Gastroesophageal sphincter (tissue), 4 donors: ENCODE measurements at places on chromosomes 1 and 21. TPM values are rescaled to one million over a fixed set of nuclear protein-coding genes. Genes with fewer than 3 reads are reported as not detected.

Gene SYF2
- total RNA-seq = 95.9 TPM

Gene FMO2
- 34.6 TPM for total RNA-seq

Gene B3GALT5
- 0.47 TPM for total RNA-seq

Gene SLC1A7
- 1.6 TPM for total RNA-seq

Gene FMO4
- 2.7 TPM for total RNA-seq

Gene MAP1LC3C
- 32.6 TPM for total RNA-seq

- ATAC-seq = no peak
Measured at GRCh38 chr1:203509135-203509534, 15.2 kb downstream of the OPTC start.

DNA sequence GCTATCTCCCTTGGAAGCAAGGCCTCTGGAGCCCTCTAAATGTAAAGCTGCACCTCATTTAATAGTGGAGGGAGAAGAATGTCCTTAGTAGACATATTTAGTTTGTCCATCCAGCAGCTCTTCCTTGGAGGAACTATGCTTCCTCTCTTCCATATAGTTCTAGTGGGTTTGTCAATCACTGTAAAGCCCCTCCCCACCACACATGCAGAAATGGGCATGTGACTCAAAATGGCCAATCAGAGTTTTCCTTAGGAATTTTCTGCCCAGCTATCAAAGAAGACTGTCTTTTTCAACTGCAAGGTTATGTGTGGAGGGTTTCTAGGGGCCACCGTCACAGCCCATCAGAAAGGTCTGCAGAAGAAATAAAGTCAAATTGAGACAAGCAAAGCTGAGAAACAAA is 175.5 kb downstream of the MIS18A start:
- no peak for ATAC-seq

DNA sequence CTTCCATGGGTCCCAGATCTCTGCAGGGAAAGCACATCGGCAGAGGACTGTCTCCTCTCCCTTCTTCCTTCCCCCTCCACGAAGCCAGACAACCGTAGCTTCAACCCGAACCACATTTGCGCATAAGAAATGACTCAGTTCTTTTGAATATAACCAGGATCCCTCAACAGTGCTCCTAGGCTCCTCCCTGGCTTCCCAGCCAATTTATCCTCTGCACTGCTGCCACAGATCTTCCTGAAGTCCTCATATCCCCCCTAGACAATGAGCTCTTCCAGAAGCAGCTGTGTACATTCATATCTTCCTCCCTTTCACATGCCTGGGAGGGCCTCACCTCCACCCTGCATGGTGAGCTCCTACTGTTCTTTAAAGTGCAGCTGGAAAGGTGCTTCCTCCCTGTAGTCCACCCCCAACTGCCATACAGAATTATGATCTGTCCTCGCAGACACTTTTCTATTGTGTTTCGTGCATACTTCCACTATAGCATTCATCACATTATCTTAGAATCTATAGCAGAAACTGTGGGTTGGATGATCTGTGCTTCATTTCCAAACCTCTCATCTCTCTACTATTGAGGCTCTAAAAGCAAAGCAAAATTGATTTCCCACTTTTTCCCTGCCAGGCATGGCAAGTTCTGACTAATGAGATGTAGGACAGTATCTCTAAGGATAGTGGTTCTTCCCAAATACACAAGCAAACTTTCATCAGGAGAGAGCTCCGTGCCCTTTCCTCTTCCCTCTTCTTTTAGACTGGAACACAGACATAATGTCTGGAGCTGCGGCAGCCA is 179.3 kb upstream of the HMGB4 start:
- no peak for ATAC-seq

DNA sequence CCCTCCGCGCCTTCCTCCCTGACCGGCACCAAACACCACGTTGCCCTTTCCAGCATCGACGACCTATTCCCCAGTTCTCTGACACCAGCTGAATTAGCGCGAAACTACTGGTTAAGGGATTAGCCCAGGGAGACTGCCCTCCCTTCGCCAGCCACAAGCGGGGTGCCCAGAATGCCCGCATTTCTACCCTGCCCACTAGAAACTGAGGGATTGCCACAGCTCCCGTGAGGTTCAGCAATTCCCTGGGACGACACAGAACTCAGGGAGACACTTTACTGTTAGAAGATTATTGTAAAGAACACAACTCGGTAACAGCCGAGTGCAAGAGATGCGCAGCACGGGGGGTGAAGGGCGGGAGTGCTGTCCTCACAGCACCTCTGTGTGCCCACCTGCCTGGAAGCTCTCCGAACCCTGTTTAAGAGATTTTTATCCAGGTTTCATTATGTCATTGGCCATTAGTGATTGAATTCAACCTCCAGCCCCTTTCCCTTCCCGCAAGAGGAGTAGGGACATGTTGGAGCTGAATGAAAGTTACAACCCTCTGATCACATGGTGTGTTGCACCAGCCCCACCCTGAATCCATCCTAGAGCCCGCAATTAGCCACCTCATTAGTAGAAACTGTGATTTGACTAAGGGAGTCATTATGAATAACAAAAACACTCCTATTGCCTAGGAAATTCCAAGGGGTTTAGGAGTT is 15.8 kb upstream of the RIPPLY3 start:
- ATAC-seq = no peak

DNA sequence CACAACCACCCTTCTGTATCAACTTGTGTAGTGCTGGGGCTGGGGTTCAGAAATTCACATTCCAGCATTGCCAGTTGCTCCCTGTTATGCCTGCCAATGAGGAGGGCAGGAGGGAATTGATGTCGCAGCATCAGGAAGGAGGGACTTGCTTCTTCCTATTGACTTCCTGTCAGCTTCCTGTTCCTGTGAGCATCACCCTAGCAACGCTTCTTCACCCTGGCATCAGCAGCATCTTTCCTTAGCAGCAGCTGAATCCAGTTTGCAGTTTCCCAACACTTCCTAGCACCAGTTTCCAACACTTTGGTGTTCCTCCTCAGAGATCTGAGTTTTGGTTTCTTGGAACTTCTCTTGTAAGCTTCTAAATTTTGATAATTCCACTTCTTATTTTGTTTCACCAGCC is 8.9 kb upstream of the TRIM62 start:
- no peak for ATAC-seq

DNA sequence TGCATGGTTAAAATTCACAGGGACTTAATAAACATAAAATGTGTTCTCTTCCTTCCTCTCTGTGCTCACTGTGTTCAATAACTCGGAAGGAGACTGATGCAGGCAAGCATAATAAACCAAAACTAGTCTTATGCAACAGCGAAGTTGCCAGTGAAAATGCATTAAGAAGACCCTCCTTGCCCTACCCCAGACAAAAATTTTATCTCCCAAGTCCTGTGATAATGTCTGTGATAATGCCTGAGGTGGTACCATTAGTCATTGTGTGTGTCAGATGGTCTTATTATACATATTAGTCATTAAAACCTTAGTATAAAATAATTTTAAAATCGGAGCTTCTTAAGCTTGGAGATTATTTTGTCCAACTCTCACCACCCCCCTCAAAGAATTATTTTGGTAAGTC is 97.8 kb downstream of the NGF start:
- no peak for ATAC-seq

DNA sequence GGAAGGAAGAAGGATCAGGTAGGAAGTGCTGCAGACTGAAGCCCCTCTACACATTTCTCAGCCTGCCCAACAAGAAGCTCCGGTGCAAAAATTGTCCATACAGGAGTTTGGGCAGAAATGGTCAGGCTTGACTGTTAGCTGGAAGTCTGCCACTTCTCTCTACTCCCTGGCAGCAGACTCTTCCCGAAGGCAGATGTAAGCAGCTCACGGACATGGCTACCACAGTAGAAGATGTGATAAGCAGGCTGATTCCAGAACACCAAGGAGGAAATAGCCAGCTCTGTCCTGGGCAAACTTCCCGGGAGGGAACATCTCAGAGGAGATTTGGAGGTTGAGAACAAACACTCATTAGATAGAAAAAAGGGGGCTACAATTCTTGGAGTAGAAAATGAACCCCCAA is 52.6 kb downstream of the TRABD2B start:
- no peak for ATAC-seq

DNA sequence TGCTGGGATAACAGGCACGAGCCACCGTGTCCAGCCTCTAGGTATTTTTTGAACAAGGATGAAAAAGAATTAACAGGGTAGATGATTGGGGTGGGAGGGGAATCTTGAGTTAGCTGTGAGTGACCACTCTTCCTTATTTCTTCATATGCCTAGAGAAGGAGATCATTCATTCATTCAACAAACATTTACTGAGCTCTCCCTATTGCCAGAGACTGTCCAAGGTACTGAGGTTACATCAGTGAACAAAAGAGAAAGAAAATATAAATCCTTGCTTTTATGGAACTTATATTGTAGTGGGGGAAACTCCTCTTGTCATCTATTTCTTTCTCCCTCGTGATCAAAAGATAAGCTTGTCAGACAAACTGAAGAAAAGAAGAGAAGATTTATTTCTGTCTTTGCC is 62.9 kb downstream of the S1PR1 start:
- ATAC-seq = no peak

GRCh38 chr1:241113557-241113956 is 243.4 kb downstream of the RGS7 start:
- no peak for ATAC-seq

DNA sequence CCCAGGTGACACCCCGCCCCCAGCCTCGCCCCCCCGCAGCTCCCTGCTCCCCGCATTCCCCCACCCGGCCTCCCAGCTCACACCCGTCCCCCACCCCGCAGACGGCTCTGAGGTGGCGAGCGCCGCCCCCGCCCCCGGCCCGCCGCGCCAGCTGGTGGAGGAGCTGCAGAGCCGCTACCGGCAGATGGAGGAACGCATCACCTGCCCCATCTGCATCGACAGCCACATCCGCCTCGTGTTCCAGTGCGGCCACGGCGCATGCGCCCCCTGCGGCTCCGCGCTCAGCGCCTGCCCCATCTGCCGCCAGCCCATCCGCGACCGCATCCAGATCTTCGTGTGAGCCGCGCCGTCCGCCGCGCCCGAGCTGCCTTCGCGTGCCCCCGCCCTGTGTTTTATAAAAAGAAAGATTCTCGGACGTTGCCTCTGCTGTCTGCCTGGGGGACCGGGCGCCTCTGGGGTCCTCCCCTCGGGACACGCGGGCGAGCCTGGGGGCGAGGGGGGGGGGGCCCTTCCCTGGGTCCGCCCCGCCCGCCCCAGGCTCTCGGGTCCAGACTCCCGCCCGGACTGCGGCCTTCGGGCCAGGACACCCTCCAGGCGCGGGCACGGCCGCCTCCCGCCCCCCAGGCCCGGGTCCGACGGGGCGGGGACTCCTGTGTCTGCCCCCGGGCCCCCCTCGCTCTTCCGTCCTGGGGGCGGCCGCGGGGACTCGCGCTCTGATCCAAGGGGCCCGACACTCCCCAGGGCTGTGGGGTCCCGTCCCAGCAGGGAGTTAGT is 1.6 kb upstream of the MMP23B start:
- peak; percentile 68 for ATAC-seq

DNA sequence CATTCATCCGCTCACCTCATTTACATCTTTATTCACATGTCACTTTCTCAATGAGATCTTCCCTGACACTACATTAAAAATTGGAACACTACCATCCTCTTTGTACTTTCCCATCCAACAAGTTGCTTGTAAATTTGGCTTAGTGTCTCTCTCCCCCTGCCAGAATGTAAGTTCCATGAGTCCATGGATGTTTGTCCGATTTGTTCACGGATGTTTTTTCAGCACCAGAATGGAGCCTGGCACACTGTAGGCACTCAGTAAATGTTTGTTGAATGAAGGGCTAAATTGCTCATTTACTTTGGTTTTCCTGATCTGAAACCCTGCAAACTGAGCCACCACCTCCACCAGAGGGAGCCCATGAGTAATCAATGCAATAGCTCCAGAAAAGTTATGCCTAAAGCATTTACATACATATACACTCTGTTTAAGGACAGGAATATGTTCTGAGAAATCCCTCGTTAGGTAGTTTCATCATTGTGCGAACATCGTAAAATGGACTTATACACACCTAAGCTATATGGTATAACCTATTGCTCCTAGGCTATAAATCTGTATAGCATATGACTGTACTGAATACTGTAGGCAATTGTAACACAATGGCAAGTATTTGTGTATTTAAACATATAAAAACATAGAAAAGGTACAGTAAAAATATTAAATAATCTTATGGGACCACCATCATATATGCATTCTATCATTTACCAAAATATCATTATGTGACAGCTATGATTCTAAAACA is 2.8 kb upstream of the EYA3 start:
- no peak for ATAC-seq

DNA sequence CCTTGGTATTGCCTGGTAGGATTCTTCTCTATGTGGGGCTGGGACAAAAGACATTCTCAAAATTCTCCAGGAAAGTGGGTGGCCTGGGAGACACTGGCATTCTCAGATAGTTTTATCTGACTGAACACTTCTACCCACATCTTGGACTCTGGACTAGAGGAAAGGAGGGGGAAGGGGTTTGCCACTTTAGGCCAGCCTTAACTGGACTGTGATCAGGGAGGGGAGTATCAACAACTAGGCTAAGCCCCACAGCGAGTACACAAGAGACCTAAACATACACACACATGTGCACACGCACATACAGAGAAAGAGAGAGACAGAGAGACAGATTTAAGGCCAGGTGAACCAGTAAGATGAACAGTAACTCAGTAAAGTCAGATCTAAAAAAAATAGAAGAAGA is 1.2 kb upstream of the SEMA6C start:
- ATAC-seq = no peak
